DMS153 (cell line): ENCODE measurements at places on chromosomes 6 and 20.
A peak's percentile ranks its signal among the peaks of the same experiment; 100 is the strongest.

- no peak for DNase-seq
Observed at GRCh38 chr20:62702013-62702300, 6.7 kb upstream of the NTSR1 start.

- no peak for DNase-seq
Observed at GRCh38 chr6:87851674-87852299, 149.8 kb upstream of the AKIRIN2 start.

DNA sequence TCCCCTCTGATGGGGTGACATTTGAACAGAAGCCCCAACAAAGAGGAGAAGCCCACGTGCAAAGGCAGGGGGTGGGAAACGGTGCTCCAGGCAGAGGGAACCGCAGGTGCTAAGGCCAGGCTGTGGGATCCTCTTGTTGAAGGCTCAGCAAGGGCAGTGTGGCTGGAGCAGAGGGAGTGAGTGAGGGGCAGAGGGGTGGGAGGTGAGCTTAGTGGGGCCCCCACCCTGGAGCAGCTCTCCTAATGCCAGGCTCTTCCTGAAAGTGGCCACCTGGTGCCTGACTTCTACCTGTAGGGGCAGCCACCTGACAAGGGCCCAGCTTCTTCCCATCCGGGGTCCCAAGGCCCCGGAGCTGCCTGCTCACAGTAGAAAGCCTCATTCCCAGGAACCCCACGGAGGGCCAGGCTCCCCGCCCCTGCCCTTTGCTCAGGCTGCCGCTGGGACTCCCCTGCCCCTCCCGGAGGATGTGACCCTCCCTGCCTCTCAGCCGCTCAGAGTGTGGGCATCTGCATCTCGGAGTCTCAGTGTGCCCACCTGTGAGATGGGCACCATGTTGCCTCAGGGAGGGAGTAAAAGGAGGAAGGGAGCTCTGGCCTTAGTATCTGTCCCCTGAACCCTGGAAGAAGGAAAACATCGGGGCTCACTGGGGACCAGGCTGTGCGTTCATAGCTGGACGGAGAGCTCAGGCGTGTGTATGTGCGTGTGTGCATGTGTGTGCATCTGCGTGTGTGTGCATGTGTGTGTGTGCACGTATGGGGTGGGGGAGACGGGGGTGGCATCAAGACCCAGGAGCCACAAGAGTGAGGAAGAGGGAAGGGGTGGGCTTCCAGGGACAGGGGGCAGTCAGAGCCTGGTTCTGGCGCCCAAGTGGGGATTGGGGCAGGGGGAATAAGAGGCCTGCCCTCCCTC, 119.4 kb downstream of the CEBPB start:
- no peak for DNase-seq

DNA sequence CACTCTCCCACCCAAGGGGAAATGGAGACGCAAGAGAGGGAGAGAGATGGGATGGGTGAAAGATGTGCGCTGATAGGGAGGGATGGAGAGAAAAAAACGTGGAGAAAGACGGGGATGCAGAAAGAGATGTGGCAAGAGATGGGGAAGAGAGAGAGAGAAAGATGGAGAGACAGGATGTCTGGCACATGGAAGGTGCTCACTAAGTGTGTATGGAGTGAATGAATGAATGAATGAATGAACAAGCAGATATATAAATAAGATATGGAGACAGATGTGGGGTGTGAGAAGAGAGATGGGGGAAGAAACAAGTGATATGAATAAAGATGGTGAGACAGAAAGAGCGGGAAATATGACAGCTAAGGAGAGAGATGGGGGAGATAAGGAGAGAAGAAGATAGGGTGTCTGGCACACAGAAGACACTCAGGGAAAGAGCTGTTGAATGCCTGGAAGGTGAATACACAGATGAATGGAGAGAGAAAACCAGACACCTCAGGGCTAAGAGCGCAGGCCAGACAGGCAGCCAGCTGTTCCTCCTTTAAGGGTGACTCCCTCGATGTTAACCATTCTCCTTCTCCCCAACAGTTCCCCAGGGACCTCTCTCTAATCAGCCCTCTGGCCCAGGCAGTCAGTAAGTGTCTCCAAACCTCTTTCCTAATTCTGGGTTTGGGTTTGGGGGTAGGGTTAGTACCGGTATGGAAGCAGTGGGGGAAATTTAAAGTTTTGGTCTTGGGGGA, 754 bp downstream of the TNF start:
- no peak for DNase-seq

GRCh38 chr6:89132057-89132456, 13.8 kb upstream of the PM20D2 start:
- DNase-seq, result peak; percentile 5

GRCh38 chr6:150156460-150156859, 13.6 kb downstream of the PPP1R14C start:
- DNase-seq, result no peak

- no peak for DNase-seq
Observed at GRCh38 chr6:56073761-56074160, 173.6 kb downstream of the COL21A1 start.

GRCh38 chr6:138032571-138032970, 74.6 kb downstream of the PERP start:
- DNase-seq, result no peak

- no peak for DNase-seq
Observed at GRCh38 chr6:154805288-154805911, 72.2 kb downstream of the SCAF8 start.

DNA sequence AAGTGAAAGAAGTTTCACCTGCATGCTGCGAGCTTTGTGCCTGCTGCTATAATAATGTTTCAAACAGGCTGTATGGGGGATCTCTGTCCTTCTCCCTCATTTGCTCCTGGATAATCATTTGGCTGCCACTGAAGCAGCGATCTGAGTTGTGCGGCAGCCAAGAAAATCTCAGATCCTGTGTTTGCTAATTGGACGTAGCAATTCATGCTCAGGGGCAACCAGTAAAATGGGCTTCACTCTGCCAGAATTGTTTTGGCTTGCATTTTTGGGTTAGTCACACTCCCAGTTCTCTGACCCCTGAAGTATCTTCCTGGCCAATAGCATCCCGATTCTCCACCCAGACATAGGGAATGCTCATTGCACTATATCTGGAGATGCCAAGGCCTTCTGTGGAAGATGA, 13.7 kb upstream of the STXBP5 start:
- DNase-seq, result no peak

- DNase-seq, result no peak
Observed at GRCh38 chr6:56247654-56248122, 308 bp upstream of the COL21A1 start.

DNA sequence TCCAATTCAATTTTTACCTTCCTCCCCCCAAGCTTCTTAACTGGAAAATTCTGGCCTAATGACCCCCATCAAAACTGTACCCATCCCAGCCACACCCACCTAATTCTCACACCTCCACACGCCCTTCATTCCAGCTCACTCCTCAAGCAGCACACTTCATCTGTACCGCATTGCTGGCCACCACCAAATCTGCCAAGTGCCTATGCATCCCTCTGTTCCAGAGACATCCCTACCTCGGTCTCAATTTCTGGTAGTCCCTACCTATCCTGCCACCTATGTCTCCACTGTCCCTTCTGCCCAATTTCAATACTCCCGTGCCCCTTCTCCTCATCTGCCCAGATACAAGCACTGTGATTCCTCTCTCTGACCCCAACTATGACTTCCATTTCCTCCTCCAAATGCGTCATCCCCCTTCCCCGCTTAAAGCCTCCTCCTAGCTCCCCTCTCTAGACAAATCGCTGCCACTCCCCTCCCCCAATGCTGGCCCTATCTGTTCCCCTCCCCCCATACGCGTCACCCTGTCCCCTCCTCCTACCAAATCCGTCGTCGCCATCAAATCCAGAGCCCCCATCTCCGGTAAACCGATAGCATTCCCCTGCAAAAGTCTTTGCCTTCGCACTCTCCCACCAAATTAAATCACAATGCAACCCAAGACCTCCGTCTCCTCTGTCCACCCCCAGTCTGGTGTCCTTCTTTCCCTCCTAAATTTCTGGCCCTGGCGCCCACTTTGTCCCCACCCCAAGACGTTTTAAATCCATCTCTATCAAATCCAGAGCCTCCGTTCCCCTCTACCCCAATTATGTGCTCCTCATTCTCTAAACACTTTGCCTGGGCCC, 1.2 kb downstream of the MTCH1 start:
- no peak for DNase-seq

DNA sequence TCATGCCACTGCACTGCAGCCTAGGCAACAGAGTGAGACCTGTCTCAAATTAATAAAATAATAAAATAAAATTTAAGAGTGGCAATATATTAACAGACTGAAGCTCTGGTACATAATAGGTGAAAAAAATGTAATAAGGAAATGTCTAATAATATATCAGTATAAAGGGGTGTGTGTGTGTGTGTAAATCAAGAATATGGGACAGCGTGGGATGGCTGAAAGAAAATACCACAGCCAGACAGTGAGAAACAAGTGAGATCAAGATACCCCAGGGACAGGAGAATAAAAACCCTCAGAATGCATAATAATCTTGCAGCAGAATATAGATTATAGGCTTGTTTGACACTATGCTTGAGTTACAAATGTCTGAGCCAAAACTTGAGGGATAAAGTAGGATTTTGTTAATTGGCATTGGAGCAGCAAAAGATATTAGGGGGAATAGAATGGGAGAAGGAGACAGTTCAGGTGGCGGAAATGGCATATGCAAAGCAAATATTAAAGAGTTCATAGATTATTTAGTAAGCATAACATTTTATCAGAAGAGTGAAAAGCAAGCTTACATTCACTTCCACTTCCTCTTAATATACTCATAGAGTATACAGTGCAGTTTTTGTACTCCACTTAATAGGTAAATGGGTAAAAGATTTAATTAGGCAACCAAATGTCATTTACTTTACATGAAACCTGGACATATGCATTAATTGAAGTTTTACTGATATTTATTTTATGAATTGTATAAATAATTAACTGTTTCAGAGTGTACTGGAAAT, 398.5 kb upstream of the GJE1 start:
- no peak for DNase-seq

- no peak for DNase-seq
Observed at GRCh38 chr6:147397306-147397705, 111.2 kb upstream of the SAMD5 start.

GRCh38 chr20:54922096-54922495, 446.7 kb downstream of the DOK5 start:
- DNase-seq, result no peak

GRCh38 chr6:52611833-52612232, 35.0 kb upstream of the TRAM2 start:
- no peak for DNase-seq

DNA sequence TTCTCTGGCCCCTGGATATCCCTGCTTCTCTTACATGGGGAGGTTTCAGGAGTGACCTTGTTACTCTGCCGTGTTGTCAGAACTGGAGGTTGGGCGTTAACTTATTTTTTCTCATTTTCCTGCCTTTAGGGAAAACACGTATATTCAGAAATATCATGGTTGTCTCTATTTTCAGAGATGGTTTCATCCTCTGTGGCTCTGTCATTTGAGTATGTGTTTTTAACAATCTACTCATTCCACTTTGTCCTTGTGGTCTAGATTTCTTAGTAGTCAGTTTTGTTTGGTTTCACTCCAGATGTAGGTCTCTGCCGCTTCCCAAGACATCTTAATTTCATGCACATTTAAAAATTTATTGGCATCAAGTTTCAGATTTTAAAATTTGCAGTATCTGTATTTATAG, 45.9 kb downstream of the KCNS1 start:
- DNase-seq, result no peak

GRCh38 chr6:39342692-39343395, 20.3 kb upstream of the KCNK16 start:
- DNase-seq, result peak; percentile 42

GRCh38 chr6:38177882-38178583, 358.5 kb downstream of the ZFAND3 start:
- DNase-seq, result no peak

DNA sequence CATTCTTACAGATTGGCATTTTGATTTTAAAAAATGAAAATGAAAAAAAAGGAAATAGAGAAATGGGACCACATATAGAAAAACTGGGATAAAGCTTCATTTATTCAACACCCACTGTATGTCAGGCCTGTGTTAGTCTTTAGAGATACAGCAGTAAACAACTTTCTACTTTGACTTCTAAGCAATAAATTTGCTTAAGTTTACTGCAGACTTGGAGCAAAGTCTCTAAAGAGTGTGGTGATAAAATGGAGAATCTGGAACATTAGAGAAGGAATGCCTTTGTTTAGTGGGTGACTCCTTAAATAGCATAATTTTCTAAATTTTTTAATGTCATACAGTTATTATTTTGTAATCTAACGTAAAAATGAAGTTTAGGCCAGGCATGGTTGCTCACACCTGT, 80.7 kb upstream of the CNKSR3 start:
- no peak for DNase-seq

GRCh38 chr20:20489054-20489453, 121.2 kb downstream of the INSM1 start:
- DNase-seq, result no peak

- DNase-seq, result no peak
Observed at GRCh38 chr6:151702851-151703658, 104.4 kb upstream of the ESR1 start.

DNA sequence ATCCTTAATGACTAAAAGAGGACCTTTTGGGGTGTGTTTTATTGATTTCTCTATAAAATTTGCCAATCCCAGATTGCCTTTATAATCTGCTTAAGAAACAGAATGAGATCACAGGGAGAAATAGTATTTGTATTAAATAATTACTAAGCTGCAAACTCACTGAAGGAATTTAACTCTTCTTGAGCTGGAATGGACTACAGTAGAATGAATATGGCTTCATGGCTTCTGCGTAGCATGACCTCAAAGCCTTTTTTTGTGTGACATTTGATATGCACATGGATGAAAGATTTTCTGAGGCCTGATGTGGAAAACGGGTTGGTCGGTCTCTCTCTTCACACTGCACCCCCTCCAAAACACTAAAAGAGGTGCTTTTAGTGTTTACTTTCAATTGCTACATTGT, 115.9 kb downstream of the QKI start:
- no peak for DNase-seq

GRCh38 chr6:82589509-82590206, 226.0 kb downstream of the TPBG start:
- DNase-seq, result peak; percentile 68

DNA sequence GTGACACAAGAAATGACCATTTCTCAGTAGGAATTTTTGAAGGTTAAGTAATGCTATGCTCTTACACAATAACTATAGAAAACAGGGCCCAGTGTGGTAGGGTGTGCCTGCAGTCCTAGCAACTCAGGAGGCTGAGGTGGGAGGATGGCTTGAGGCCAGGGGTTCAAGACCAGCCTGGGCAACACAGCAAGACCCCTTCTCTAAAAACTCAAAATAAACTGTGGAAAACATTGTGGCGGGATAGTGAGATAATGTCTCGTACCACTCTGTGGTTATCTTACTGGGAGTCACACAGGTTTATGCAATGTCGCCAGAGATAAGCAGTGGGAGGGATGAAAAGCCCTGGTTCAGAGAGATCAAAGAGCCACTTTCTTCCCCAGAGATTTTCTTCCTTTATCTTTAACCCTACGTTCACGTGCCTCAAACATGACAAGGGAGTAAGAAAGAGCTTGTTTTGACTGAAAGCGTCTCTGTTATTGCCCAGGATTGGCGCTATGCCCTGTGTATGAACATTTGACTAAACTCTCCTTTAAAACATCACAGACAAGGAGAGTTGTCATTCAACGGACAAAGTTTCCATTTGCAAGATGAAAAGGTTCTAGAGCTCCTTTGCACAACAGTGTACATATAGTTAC, 13.9 kb downstream of the GCM1 start:
- DNase-seq, result no peak
